ENCODE measurements at places on chromosomes 6 and 20. TPM values are rescaled to one million over a fixed set of nuclear protein-coding genes. Genes with fewer than 3 reads are reported as not detected.

GRCh38 chr6:156437121-156437879, 339.9 kb upstream of the ARID1B start:
- DNase-seq: no peak

DNA sequence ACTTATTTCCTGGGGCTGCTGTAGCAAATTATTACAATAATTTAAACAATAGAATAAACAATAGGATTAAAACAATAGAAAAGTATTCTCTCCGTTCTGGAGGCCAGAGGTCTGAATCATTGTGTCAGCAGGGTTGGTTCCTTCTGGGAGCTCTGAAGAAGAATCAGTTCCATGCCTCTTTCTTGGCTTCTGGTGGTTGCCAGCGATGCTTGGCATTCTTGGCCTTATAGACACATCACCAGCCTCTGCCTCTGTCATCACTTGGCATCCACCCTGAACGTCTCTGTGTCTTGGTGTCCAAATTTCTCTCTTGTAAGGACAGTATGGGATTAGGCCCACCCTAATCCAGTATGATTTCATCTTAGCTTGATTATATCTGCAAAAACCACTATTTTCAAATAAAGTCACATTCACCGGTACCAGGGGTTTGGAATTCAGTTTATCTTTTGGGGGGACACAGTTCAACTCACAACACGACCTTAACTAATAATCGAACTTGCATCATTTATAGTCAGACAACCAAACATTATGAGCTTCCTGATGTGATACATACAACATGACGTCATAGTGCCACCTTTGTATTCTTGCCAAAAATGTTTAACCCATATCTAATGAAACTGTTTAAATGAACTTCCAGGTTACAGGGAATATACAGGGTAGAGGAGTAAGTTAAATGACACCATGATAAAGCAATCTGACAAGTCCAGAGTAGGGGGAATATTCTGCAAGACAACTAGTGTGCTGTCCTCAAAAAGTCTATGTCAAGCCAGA, 84.7 kb upstream of the RNF24 start:
- DNase-seq: no peak

- DNase-seq: no peak
Observed at GRCh38 chr6:74280130-74280692, 584.2 kb downstream of the CD109 start.

The GMPR gene
- 9.5 TPM for polyA plus RNA-seq

Data from right renal pelvis (tissue), 4 donors.